ENCODE measurements at places on chromosomes 4 and X.
A peak's percentile ranks its signal among the peaks of the same experiment; 100 is the strongest.

- no peak for DNase-seq
Measured at GRCh38 chrX:110536816-110537215, 178.2 kb downstream of the RTL9 start.

GRCh38 chr4:180960743-180961401 lies 1282.3 kb upstream of the TENM3 start:
- no peak for DNase-seq

GRCh38 chrX:133994576-133994975 lies 9.2 kb upstream of the GPC3 start:
- no peak for DNase-seq

GRCh38 chr4:153684182-153684970 lies at the start of gene TLR2:
TSS of gene TLR2 (plus strand) at chr4:153684280. CDS start at chr4:153702908, 18,628 bp downstream.
- peak; percentile 26 for DNase-seq

DNA sequence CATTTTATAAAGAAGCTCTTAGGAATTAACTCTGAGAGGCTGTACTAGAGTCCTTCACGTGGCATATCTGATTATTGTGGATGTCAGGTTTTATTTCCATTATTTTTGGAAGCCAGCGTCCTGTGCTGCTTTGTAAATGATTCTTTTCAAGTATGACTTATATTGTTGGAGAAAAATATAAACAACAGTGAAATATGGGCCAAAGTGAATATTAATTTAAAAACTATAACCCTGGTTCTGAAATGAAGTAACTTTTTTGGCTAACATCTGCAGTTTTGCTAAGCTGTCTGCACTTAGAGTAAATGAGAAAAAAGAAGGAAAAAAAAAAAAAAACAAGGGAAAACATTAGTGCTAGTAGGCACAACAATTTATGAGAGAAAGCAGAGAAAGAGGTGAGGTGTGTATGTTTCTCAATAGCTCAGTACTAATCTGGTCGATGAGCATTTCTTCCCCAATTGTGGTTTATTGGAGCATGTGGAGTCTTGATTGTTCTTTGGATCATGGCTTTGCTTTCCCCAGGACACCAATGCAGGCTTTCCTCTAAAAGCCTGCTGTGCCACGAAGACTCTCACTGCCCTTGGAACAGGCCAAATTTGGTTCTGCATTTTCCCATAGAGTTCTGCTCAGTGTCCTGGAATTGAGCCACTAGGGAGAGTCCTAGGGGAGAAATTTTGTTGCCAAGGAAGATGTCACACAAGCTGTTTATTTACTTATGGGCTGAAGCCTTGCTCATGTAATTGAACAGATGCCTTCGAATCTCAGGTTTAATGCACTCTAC lies 273.3 kb downstream of the DKK2 start:
- DNase-seq: no peak

DNA sequence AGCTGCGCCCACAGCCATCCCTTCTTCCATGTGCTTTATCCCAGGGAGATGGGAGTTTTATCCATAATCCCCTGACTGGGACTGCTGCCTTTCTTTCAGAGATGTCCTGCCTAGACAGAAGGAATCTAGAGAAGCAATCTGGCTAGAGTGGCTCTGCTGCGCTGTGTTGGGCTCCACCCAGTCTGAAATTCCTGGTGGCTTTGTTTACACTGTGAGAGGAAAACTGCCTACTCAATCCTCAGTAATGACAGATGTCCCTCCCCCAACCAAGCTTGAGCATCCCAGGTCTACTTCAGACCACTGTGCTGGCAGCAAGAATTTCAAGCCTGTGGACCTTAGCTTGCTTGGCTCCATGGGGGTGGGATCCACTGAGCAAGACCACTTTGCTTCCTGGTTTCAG lies 116.9 kb upstream of the AR start:
- no peak for DNase-seq

- DNase-seq: no peak
Measured at GRCh38 chrX:11269006-11269405, 24.2 kb upstream of the AMELX start.

DNA sequence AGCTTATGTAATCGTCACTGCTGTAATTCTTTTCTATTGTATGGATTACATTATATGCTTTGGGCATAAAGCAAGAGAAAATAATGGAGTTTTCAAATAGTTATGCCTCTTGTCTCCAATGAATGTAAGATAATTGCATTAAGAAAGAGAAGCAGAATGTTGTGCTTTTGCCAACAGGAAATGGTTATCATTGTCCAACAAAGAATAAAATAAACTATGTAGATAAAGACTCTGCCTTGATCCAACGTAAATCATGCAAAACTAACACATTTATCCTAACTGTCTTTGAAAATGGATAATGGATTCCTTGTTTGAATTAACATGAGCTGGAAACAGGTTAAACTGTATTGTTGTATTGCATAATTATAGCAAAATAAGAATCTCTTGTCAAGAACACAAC lies 1709.0 kb downstream of the PCDH7 start:
- DNase-seq: no peak

Measured in C1 segment of cervical spinal cord (tissue), 14 donors.